ENCODE measurements at places on chromosomes 13 and 19.
A peak's percentile ranks its signal among the peaks of the same experiment; 100 is the strongest.

DNA sequence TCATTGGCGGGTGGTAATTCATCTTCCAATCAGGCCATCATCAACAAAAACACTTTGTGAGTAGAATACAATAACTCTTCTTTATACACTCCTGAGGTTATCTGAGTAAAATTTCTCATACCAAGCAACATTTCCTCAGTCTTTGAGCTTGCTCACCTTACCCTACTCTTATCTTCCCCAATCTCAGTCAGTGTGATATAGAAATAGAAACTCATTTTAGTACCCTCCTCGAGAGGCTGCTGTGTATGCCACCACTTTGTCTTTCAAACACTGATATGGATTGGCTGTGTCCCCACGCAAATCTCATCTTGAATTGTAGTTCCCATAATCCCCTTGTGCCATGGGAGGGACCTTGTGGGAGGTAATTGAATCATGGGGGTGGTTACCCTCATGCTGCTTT, 209.7 kb downstream of the RBM26 start:
- no peak for DNase-seq

- DNase-seq, result no peak
Observed at GRCh38 chr13:108947551-108948030, 318.2 kb downstream of the MYO16 start.

DNA sequence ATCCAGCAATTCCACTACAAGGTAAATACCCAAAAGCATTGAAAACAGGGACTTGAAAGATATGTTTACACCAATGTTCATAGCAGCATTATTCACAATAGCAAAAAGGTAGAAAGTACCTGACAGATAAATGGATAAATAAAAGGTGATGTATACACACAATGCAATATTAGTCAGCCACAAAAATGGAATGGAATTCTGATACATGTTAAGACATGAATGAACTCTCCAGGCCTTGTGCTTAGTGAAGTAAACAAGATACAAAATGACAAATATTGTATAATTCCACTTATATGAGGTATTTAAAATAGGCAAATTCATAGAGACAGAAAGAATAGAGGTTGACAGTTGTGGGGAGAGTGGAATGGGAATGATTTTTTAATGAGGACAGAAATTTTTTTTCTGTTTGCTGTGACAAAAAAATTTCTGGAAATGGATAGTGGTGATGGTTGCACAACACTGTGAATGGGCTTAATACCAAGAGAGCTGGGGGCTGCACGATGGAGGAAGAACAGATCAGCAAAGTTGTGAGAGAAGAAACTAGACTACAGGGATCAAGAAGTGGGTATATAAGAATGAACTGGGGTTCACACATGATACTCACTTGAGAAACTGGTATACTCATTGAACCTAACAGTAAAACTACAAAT, 137.2 kb downstream of the MZT1 start:
- no peak for DNase-seq

GRCh38 chr19:5870986-5871394, 650 bp upstream of the FUT5 start:
- no peak for DNase-seq

DNA sequence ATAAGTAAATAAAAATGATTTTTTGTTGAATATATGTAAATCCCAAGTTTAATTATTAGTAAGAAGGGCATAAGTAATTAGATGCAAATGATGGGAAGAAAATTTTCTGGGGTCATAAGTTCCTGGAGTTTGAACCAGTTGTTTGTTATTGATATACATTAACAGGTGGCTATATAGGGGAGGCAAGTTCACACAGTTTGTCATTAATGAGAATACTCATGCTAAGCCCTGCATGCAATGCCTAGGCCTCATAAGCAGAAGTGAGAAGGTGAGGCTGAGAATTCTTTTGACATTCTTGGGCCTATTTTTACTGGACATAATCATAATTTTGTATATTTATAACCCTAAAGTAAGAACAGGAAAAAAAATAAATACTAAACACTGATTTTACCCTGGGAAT, 1210.7 kb upstream of the PCDH9 start:
- no peak for DNase-seq

- DNase-seq, result no peak
Observed at GRCh38 chr19:1206864-1207450, 1.4 kb downstream of the STK11 start.

GRCh38 chr13:86870444-86870843, 800.7 kb upstream of the SLITRK5 start:
- DNase-seq, result no peak

DNA sequence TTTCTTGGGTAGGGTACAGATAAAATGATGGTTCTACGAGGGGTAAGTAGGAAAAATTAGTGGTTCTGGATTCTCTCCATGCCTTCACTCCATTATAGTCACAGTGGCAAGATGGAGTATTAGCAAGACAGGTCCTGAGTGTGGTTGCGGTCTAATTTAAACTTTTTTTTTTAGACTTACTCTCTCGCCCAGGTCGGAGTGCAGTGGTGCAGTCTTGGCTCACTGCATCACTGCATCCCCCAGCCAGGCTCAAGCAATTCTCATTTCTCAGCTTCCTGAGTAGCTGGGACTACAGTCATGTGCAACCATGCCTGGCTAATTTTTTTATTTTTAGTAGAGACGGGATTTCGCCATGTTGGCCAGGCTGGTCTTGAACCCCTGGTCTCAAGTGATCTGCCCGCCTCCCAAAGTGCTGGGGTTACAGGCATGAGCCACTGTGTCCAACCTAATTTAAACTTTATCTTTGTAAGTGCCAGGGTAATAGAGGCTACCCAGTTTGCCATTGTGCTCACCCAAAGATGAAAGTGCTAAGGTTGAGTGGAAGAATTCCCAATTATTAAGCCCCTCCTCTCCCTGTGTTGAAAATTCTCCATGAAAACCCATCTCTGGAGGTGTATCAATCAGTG, 135.6 kb downstream of the TM9SF2 start:
- DNase-seq, result no peak

GRCh38 chr13:100673376-100673712, 1.3 kb downstream of the TMTC4 start:
- no peak for DNase-seq

- no peak for DNase-seq
Observed at GRCh38 chr19:7575434-7576040, 20.1 kb upstream of the CAMSAP3 start.

GRCh38 chr19:12670159-12670928, 3.7 kb downstream of the WDR83 start:
- no peak for DNase-seq

DNA sequence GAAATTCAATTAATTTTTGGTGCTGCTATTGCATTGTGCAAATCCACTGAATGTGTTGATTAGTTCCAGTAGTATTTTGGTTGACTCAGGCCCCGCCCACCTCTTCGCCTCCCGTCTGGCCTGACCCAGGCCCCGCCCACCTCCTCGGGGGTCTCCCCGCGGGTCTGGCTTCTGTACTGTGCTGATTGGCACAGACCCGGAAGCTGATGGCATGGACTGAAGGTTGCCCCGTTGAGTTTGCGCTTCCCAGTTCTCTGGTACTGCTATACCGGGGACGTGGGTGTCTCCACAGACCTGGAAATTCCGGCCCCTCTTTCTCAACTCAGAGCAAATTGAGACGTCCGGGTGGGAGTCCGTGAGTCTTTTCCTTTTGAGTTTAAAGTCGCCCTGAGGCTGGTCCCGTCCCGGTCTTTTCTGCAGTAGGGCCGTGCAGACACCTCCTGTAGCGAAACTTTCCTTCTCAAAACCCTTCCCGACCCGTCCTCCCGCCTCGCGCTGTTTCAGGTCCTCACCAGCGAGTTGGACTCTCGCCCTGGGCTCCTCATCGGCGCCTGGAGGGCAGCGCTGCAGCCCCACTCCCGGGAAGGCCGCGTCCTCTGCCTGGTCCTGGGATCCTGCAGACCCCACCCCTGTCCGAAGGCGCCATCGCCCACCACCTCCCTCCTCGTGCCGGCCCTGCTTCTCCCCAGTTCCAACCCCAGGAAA, 14.8 kb downstream of the ZNF701 start:
- DNase-seq, result no peak

GRCh38 chr19:3656073-3656746, 29.6 kb upstream of the CACTIN start:
- DNase-seq, result no peak

- no peak for DNase-seq
Observed at GRCh38 chr19:48879025-48879637, 6.9 kb downstream of the PPP1R15A start.

- no peak for DNase-seq
Observed at GRCh38 chr13:94598281-94598680, 2.3 kb upstream of the TGDS start.

GRCh38 chr19:21321996-21322395, 7.2 kb downstream of the ZNF708 start:
- no peak for DNase-seq

DNA sequence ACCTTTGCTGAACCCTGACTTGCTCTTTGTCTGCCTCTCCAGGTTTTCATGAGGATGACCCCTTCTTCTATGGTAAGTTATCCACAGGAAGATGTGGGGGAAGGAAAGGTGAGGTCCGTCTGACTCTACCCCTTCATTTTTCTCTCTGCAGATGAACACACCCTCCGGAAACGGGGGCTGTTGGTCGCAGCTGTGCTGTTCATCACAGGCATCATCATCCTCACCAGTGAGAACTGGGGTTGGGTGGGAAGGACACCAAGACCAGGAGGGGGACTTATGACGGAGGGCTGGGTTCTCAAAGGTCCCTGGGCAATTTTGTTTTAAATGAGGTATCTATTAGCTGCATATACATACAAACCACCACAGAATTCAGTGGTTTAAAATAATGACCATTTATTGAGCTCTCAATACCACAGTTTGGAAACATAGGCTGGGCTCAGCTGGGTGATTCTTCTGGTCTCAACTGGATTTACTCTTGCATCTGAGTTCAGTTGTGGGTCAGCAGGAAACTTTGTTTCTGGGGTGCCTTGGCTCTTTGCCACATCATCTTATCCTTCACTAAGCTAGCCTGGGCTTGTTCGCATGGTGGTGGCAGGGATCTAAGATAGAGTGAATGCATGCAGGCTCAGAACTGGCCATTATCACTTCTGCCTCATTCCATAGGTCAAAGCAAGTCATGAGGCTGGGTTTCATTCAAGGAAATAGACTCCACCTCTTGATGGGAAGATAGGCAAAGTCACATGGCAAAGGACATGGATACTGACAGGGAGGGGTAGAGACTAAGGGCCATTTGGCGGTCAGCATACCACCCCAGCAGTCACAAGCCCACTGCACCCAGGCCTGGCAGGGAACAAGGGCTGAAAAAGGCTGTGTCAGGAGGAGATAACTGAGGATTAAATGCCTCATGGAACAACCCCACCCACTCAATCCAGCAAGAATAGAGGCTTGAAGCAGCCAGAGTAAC, 11.8 kb downstream of the FXYD5 start:
- no peak for DNase-seq

- DNase-seq, result peak; percentile 30
Observed at GRCh38 chr19:3556978-3557460, 367 bp downstream of the MFSD12 start.

GRCh38 chr13:24834902-24835510, 71.0 kb downstream of the RNF17 start:
- DNase-seq, result no peak

GRCh38 chr19:44822177-44822576, 13.3 kb downstream of the BCAM start:
- DNase-seq, result no peak

GRCh38 chr13:69857183-69857821, 250.3 kb upstream of the ATXN8OS start:
- DNase-seq, result no peak

- DNase-seq, result no peak
Observed at GRCh38 chr19:13881692-13882418, 4.9 kb downstream of the NANOS3 start.

GRCh38 chr13:46296921-46297320, 85.2 kb downstream of the LRRC63 start:
- DNase-seq, result no peak

- DNase-seq, result no peak
Observed at GRCh38 chr13:64928696-64929499, 2301.2 kb downstream of the PCDH9 start.

DNA sequence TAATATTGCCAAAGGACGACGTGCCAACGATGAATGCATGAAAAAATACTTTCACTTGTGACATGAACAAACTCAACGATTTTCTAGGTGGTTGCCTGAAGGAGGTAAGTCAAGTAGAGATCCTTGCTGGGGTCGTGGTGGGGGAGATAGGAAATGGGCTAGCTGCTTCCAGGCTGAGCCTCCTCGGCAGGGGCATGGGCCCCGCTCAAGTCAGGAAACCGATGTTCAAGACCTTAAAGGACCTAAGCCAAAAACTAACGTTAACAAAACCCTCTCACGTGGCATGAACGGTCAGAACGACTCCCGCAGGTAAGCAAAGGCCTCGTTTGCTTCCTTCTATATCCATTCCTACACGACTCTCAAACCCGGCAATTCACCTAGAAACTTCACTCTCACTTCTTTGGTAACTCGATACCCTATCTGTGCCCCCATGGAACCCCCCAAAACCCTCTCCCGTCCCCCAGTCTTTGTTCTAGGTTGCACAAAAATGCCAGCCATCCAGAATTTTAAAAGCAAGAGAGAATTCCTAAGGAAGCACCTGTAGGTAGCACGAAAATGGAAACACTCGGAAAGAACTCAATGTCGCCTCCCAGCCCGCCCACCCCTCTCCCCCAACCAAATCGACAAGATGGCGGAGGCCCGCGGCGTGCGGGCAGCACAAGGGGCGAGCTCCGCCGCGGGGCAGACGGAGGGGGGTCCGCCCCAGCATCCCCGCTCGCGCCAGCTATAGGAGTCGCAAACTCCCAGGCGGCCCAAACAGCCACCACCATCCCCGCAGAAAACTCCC, 13.6 kb downstream of the ACP4 start:
- no peak for DNase-seq

DNA sequence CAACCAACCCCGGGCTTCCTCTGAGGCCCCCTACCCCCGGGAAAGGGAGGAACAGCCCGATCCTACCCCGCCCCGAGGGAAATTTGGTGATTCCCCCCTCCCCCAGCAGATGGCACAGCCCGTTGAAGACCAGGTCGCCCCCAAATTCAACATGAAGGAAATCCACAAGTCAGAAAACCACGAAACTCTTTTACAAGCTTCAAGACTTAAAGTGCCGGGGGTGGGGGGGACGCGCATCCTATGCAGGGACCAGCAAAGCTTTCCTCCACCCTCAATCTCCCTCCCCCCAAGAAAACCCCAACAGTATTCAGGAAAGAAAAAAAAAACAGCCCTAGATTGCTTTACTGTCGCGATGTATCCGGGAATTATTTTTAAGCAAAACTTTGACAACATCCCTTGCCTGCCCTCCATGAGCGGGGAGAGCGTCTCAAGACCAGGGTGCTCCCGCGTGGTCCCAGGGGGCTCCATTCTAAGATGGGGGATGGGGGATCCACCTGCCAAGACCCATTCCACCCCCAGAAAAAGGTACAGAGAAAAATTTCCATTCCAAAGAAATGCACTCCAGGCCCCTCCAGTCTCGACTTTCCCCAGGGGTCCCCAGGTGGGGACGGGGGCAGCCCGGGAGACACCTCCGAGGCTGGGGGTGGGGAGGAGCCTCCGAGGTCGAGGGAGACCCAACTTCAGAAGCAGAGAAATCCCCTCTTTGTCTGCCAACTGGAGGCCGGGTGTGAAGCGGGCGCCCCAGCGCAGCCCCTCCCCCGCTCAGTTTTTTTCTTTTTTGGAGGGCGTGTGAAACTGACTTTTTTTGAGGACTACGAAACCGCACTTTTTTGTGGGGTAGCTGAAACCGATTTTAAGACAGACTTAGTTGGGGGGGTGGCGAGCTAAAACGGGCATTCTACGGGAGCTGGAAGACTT, 1.5 kb downstream of the TCF3 start:
- peak; percentile 47 for DNase-seq
